ENCODE measurements at places on chromosomes 6 and 20. TPM values are rescaled to one million over a fixed set of nuclear protein-coding genes. Genes with fewer than 3 reads are reported as not detected.

Gene KCNK16
- not detected for total RNA-seq

Gene SLC17A2
- not detected for total RNA-seq

Gene CALHM5
- total RNA-seq, result 2.2 TPM

Gene LY6G6F
- total RNA-seq, result not detected

Gene TBC1D20
- 23.1 TPM for total RNA-seq

Gene MPC1
- 393 TPM for total RNA-seq

Gene OXT
- not detected for total RNA-seq

Gene METTL24
- 0.91 TPM for total RNA-seq

Gene TENT5A
- total RNA-seq, result 53.5 TPM

Gene MOG
- total RNA-seq, result 10.3 TPM

Gene TSPO2
- not detected for total RNA-seq

Gene CST5
- not detected for total RNA-seq

Gene RIPPLY2
- total RNA-seq, result not detected

Gene OPRM1
- total RNA-seq, result not detected

Gene MEI4
- total RNA-seq, result 0.73 TPM

Gene ADAT2
- total RNA-seq, result 1.4 TPM

Gene PACSIN1
- 11.3 TPM for total RNA-seq

Gene BTNL2
- total RNA-seq, result not detected
